ENCODE measurements at places on chromosomes 11 and 22.

DNA sequence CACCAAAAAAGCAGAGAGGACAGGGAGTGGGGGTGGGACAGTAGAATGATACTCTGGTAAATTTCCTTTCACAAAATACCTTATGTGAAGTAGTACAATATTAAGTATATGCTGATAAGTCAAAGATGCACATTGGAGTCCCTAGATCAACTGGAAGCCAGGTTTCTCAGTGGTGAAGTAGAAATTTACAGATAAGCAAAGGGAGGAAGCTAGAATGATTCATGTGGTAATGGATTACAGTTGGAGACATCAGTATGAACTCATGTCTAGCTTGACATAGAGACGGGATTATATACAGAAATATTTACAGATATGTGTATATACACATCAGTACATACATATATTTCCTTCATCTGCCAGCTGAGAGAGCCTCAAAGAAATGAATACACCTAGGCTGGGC is 21.5 kb downstream of the PLEKHB1 start:
- no peak for DNase-seq

- DNase-seq, result no peak
Observed at GRCh38 chr22:24359452-24360120, 67.8 kb upstream of the ADORA2A start.

DNA sequence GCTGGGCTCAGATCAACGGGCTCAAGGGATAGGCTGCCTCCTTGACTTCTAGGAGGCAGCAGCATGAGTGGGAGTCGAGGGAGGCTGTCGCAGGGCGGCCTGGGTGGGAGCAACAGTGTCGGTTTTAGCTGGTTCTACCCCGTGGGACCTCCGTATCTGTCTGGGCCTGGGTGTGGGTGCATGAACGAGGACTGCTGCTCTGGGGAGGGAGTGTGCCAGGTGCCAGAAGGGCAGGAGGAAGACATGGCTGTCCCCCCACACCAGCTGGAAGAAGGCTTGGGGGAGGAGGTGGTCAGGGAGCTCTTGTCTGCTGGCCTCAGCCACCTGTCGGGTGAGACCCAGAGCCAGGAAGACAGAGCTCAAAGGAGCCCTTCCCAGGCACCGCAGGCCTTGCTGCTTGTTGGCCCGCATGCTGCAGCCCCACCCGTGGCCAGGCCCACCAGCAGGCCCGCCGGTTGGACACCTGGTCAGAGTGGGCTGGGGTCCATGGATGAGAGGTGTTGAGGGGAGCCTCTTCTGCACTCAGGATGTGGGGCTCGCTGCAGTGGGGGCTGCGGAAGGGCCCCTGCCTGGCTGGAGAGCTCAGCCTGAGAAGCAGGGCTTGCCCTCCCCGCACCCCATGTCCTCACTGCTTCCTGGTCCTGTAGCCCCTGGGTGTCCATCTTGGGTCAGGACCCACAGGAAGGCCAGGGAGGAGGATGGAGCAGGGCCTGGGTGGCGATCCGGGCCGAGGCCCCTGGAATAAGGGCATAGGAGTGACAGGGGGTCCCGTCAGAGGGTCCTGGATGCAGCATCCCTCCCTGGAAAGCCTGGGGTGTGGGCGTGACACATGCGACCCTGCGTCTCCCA is 3.4 kb downstream of the CEND1 start:
- DNase-seq, result no peak

- DNase-seq, result no peak
Observed at GRCh38 chr11:11401960-11402535, 49.0 kb upstream of the CSNK2A3 start.

DNA sequence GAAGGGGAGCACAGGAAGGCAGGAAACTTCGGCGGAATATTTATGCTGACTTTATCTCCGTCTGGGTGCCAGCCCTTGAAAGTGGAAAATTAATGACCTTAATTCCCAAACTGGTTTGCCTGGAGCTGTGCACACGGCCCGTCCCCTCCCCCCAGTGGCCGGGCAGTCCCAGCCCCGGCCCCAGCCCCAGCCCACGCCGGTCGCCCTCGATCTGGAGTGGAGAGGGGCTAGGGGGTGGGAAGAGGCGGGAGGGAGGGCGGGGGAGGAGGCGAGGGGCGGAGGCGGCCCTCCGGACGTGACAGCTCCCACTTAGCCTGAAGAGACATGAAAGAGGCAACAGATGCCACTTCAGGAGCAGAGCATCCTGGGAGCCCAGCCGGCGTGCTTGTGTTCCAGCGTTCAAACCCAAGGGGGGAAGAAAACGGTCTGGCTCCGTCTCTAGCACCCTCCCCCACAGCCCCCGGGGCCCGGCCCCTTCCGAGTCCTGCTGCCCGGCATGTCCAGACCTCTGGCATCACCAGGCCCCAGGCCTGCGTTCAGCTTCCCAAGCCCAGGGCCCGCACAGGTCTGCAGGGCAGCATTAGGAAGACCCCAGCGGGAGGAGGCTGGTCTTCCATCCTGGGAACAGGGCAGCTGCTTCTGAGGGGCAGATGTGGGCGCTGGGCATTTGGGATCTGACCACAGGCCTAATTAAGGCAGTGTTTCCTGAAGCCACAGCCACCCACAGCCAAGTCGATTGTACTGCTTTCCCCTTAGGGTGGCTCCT is 20.0 kb upstream of the LMO1 start:
- DNase-seq, result no peak

DNA sequence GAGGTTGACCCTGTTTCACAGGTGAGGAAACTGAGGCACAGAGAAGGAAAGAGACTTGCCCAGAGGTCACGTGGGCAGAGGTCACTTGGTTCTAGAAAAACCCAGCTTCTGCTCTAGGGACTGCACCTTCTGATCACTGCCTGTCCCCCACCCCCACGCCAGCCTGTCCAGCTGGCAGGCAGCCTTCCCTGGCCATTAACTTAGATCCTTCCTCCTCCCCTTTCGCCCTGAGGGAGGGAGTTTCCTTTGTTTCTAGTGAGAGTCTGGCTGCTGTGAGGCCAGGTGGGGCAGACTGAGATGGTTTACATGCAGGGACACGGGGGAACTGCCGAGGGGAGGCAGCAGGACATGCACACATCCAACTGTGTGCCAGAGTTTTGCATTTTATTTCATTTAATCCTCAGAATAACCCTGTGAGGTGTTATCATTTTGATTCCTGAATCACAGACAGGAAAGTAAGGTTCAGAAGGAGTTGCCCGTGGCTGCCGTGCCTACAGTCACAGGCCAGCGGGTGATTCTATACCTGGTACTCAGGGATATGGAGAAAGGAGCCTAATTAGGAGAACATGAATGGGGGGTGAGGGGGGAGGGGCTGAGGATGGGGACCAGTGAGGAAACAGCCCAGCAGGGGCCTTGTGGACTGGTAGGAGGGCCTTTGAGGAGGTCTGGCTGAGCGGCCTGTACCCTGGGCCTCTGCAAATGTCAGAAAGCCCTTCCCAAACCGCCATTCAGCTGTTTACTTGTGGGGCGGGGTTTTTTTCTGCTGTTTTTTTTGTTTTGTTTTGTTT is 3.4 kb downstream of the FAM83F start:
- no peak for DNase-seq

DNA sequence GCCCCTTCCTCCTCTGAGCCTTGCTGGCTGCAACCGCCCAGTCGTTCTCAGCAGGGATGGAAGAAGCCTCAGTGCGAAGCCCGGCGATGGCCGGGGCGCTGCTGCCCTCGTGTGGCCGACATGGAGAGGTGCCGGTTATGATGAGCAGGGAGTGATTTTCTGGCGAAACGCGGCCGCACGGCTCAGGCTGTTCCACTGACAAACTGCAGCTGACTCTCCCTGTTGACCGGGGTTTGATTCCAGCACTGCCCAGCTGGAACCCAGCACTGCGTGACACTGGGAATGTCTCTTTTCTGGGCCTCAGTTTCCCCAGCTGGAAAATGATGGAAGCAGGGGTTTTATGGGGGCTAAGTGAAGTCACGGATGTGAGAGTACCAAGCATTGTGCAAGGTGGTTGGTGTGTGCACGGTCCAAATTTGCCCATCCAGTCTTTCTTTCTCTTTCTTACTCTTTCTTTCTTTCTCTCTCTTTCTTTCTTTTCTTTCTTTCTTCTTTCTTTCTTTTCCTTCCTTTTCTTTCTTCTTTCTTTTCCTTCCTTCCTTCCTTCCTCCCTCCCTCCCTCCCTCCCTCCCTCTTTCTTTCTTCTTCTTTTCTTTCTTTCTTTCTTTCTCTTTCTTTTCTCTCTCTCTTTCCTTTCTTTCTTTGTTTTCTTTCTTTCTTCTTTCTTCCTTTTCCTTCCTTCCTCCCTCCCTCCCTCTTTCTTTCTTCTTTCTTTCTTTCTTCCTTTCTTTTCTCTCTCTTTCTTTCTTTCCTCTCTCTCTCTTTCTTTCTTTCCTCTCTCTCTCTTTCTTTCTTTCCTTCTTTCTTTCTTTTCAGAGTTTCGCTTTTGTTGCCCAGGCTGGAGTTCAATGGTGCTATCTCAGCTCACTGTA is 25.8 kb upstream of the MPPED1 start:
- DNase-seq, result peak; percentile 58

DNA sequence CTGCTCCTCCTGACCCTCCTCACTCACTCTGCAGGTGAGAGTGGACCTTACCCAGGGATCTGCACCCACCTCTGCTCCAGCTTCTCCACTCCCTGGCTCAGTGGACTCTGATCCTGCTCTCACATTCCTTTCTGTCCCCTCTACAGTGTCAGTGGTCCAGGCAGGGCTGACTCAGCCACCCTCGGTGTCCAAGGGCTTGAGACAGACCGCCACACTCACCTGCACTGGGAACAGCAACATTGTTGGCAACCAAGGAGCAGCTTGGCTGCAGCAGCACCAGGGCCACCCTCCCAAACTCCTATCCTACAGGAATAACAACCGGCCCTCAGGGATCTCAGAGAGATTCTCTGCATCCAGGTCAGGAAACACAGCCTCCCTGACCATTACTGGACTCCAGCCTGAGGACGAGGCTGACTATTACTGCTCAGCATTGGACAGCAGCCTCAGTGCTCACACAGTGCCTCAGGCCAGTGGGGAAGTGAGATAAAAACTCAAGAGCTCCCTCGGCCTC is 29.7 kb upstream of the VPREB1 start:
- no peak for DNase-seq

DNA sequence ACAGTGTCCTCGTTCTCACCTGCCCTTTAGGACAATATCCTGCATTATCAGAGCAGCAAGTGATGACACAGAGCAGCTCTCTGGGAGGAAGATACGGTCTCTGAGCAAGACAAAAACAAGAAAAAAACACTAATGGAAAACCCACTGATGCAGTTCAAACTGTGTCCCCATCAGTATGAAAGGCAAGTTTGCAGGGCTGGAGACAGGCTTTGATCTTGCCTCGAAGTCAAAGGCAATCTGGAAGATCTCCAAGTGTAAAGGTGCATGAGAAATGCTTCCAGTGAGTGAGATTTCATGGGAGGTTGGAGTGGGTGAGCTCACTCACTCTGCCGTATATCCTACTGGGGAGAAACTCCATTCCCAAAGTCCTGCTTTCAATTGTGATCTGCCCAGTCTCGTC is 157.5 kb downstream of the KIRREL3 start:
- DNase-seq, result no peak

- DNase-seq, result no peak
Observed at GRCh38 chr11:21896746-21897602, 295.9 kb upstream of the ANO5 start.

DNA sequence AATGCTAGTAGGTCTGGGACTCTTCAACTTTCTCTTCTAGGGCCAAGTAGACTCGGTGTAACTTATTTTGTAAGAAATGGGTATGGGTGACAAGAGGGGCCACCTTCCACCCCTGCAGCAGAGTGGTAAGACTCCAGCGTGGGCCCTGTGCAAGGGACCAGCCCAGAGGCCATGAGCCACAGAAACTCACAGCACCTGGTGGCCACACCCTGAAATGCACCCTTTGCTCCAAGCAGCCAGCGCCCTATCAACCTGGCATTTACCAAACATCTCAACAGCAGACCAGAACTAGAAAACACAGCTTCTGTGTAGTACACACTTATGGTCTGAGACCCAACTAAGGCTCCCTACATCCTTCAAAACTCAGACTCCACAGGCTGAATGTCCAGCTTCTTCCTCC is 5.7 kb downstream of the CDCA5 start:
- DNase-seq, result peak; percentile 63

DNA sequence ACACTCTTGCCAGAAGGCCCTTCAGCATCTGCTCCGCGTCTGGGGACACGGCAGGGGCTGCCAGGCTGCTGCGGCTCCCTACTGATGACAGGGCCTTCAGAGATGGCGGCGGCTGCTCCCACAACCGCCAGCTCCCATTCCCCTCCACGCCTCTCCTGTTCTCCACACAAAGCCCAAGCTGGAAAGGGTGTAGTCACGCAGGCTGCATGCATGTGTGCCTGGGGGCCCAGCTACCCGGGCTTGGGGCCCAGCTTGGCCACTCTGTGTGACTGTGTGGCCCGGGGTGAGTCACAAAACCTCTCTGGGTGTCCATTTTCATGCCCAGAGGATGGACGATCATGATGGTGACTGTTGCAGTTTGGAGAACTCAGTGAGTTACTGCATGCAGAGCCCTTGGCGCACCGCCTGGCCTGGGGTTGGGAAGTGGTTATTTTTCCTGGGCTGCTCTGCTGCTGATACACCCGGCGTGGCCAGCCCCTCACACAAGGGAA is 31.7 kb upstream of the PARVB start:
- DNase-seq, result no peak

DNA sequence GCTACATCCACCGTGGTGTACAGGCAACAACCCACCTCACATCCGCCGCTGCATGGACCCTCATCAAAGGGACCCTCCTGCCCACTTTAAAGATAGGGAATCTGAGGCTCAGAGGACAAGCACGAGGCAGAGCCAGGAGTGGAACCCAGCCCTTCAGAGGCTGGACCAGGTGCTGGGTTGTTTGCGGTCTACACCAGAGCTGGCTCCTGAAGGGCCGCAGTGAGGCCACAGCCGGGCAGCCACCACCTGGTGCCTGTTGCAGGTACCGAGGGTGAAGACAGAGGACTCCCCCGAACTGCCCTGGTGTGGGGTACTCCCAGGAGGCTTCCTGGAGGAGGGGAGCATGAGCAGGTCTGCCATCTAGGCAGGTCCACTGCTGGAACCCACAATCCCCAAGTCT is 78.8 kb downstream of the DHCR7 start:
- no peak for DNase-seq

DNA sequence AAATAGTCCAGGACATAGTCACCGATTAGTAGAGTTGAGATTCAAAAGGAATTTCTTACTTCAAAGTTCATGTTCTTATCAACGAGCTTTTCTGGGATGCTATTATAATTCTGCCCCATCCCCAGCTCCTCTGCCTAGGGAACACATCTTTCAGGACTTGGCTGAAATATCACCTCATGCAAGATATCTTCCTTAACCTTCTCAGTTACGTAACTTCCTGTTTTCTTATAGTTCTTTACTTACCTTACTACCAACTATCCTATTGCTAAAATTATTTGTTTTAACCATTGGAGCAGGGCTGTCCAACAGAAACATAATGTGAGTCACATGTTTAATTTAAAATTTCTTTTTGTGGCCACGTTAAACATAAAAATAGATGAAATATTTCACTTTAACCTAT is 2.3 kb downstream of the NARS2 start:
- DNase-seq, result no peak

All from activated T-helper 1 cell treated with anti-CD3 and anti-CD28 coated beads, Interleukin-2, amount 50 U/mL, for 16 hours (primary cell).